ELF-1 (cell line): ENCODE measurements at places on chromosomes 6 and 20.

- no peak for DNase-seq
These were observed 28.5 kb upstream of the PAK5 start for GRCh38 chr20:9867196-9867980.

- DNase-seq, result no peak
These were observed 493.8 kb downstream of the NKAIN2 start for GRCh38 chr6:124297507-124297906.

GRCh38 chr6:116265041-116265829 is 11.4 kb upstream of the TSPYL4 start:
- DNase-seq, result no peak

- DNase-seq, result peak; percentile 94
These were observed 211.6 kb upstream of the ZNF184 start for GRCh38 chr6:27684264-27685211.

DNA sequence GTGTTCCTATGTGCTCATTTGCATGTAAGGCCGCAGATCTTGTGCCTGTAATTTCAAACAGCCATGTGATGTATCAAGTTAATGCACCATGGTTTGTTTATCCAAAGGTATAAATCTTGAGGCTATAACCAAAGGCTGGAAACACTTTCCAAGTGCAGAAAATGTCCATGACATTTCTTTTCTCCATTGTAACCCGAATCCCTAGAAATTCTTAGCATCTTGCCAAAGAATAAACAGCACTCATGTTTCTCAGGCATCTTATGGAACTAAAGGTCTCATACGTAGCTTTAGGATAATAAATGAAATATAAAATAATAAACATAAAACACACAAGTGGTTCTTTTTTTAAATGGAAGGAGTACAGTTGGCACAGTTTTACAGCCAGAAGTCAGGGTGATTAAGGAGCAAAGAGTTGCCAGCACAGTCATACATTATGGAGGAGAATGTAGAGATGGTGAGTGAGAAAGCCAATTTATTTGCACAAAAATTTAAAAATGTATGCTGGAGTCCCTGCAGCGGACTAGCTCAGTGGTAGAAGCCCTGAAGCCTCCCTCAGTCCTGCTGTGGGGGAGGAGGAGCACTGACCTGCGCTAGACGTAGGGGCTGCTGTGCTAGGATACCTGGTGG is 18.0 kb downstream of the CDH26 start:
- DNase-seq, result no peak
